ENCODE measurements at places on chromosomes 7 and 10.

- no peak for DNase-seq
These were observed 7.2 kb downstream of the DBNL start for GRCh38 chr7:44051611-44052220.

DNA sequence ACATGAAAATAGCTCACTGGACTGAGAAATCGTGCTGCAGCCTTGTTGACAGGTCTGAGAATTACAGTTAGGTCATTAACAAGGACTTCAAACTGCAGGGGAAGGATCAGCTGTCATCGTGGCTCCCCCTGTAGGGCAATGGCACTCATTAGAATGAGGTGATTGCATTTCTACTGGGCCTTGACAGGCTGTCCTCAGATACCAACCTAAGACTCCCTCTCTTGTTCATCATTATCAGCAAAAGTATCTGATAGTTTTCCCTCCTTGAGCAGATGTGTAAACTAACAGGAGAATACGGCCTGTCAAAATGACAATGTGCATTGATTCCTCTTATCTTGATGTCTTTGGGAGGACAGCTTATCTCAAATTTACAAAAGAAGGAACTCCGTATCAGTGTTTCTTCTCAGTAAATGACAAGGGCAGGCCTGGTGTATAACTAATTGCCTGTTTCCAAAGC is 648.5 kb upstream of the LRRN3 start:
- peak; percentile 63 for DNase-seq

- DNase-seq: peak; percentile 55
These were observed 166.8 kb downstream of the IQUB start for GRCh38 chr7:123367484-123368122.

DNA sequence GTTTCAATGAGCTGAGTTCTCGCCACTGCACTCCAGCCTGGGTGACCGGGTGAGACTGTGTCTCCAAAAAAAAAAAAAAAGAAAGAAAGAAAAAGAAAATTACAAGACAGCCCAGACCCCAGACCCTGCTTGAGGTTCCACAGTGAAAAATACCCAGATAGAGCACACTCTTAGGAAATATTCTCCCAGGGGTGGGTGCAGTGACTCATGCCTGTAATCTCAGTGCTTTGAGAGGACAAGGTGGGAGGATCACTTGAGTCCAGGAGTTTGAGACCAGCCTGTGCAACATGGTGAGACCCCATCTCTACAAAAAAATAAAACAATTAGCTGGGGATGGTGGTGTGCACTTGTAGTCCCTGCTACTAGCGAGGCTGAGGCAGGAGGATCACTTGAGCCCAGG is 41.1 kb upstream of the GTF2IRD1 start:
- DNase-seq: no peak

DNA sequence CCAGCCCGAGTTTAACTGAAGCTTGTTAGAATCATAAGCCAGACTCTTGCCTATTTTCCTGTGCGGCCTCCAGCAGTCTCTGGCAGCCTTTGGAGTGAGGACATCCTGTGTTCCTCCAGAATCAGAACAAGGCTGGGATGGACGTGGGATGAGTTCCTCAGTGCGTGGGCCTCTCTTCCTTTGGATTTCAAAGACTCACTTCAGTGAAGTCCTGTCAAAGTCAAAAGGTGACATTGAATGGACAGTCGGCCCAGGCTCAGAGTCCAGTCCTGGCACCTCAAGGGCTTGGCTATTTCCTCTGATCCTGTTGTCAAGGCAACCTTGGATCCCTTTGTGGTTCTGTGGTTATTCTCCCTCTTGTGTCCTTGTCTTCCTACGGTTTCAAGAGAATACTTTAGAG is 21.4 kb upstream of the SMC3 start:
- DNase-seq: no peak

DNA sequence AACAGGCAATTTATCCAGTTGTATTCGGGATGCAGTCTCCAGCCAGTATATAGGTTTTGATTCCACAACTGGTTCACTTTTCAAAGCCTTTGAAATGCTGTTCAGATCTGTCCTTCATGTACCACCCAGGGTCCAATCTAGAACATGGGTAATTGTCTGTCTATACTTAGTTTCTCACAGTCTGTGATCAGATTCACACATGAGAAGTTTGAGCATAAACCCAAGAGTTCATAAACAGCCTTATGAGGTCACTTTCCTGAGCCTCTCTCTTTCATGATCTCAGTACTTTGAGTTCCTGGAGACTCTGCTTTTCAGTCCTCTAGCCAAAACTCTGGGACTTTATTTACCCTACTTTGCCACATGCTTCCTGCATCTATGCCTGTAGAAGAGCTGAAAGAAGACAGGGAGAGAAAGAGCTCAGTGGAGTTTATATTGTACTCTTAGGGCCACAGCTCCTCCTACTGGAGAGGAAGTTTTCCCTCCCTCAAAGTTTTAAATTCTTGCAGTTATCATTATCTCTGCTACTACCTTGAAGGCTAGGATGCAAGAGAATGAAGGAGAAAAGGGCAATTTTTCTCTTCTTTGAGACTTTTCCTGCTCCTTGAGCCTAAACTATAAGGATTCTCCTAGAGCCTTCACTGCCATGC is 172.0 kb downstream of the ZEB1 start:
- peak; percentile 40 for DNase-seq

GRCh38 chr10:85888004-85888403 is 478.6 kb downstream of the GRID1 start:
- no peak for DNase-seq

DNA sequence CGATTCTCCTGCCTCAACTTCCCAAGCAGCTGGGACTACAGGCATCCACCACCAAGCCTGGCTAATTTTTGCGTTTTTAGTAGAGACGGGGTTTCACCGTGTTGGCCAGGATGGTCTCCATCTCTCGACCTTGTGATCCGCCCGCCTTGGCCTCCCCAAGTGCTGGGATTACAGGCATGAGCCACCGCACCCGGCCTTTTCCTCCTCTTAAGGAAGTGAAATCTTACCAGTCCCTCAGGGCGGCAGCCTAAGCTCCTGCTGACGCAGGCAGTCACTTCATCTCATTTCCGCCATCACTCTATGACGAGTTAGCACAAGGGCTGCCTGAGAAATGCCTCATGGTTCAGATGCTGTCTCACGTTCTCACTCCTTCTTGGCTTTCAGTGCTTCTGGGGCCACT is 246.0 kb upstream of the SHH start:
- DNase-seq: no peak

- DNase-seq: no peak
These were observed 73.6 kb upstream of the PDZD8 start for GRCh38 chr10:117448802-117449201.

DNA sequence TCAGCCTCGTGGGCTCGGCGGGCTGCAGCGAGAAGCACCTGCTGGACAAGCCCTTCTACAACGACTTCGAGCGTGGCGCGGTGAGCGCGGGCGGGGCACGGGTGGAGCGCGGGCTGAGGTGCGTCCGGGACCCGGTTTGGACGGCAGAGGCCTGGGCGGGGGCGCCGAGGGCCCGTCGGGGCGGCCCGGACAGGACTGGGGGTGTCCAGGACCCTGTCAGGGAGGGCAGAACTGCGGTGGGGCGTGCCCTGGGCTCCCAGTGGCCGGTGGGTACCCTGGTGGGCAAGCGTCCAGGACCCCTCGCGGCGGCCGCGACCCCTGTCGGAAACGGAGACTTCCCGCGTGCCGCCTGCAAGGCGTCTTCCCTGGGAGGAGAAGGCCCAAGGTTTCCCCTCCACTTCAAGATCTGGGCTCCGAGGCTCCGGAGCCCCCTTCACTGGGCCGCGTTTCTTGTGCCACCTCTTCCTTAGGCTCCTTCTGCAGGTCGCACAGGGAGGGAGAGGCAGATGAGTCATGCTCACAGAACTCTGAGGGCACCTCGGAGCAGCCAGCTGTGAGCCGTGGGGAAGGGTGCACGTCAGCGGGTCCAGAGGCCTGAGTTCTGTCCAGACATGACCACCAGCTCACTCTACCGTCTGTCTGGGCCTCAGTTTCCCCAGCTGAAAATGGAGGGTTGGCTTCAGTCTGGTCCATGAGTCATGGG is 485 bp downstream of the ALOX5 start:
- DNase-seq: no peak

DNA sequence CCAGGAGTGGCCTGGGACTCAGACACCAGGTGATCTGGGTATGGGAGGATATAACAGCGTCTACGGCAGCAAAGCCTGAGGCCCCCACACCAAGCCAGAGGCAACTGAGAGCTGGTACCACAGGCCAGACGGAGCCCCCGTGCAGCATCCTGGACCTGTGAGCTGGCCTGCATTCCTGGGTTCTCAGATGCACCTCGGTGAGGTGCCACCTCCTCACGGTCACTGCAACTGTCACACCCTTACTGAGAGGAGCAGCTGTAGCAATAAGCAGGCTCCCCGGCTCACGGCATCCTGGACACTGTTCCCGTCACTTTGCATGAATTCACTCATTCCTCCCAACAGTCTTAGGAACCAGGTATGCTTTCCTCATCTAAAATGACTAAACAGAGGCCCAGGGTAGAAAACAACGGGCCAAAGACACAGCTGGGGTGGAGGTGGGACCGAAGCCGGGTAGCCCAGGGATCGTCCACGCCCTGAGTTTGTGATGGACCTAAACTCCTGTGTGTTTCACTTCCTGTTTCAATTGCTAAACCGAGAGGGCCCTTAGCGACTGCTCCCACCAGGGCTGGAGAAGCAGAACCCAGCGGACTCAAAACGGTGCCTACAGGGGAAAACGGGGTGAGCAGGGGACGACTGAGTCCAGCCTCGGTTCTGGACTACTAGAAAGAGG is 98.7 kb downstream of the CTBP2 start:
- no peak for DNase-seq

GRCh38 chr7:74199551-74200355 is 10.1 kb upstream of the LAT2 start:
- peak; percentile 23 for DNase-seq
